ENCODE measurements at places on chromosomes 11 and 22.

DNA sequence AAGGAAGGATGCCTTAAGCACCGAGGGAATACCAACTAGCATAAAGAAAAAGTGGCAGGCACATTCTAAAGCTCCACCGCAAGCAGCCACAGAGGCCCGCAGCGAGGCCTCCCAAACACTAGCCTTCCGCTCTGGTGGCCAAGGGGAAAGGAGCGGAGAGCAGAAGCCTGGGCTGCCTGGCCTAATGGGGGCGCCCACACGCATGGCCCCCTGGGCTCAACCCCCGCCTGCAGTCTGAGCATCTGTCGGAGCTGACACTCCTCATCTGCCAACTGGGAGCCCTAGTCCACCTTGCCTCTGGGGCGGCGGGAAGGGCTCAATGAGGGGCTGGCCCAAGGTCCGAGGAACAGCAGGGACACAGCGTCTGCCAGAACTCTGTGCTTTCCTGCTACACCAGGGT is 50.1 kb upstream of the WNT11 start:
- DNase-seq: no peak

DNA sequence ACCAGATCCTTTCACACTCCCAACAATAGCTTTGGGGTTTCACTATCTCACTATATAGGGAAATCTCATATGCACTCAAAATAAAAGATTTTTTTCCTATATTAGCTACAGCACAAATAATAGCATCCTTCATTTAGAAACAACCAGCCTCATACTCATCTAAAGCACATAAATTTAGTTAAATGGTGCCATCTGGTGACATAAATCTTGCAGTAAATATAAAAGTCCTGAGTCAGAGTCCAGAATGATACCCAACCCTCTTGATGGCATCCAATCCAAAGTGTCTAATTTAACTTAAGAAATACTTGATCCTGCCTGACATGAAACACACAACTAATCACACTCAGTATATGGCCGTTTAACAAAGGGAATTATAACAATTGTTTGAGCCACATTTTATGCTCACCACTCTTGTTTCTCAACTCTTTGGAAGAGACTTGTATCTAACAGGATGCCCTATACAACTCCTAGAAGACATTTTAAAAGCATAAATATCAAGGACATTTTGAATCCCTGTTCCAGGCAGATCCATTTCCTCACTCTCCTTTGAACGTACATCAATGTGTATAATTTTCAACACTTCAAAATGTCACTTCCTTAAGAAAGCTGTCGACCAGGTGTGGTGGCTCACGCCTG is 36.2 kb downstream of the DLG2 start:
- no peak for DNase-seq

DNA sequence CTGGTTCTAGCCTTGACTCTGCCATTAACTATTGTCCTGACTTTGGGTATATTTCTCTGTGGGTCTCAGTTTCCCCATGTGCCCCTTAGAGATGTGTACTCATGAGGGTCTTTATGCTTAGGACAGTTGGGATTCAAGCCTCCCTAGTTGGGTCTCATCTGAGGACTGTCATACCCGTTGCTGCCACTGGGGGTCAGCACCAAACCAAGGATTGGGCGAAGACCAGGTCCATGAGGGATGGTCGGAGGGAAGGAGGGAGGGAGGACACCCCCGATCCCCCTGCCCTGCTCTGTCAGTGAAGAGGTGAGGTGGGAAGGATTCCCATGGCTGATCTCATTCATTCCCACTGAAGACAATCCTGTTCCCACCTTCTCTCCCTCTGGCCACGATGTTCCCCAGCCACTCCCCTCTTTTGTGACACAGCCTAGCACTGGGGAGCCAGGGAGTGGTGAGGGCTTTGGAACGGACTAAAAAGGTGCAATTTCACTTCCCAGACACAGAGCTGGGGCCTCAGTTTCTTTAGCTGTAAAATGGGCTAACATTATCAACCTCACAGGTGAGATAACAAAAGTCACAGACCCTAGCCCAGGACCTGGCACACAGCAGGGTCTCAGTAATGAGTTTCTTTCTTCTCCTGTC is 12.4 kb upstream of the KLHL35 start:
- peak; percentile 34 for DNase-seq

- no peak for DNase-seq
Measured at GRCh38 chr11:45185228-45185729, 38.8 kb downstream of the PRDM11 start.

DNA sequence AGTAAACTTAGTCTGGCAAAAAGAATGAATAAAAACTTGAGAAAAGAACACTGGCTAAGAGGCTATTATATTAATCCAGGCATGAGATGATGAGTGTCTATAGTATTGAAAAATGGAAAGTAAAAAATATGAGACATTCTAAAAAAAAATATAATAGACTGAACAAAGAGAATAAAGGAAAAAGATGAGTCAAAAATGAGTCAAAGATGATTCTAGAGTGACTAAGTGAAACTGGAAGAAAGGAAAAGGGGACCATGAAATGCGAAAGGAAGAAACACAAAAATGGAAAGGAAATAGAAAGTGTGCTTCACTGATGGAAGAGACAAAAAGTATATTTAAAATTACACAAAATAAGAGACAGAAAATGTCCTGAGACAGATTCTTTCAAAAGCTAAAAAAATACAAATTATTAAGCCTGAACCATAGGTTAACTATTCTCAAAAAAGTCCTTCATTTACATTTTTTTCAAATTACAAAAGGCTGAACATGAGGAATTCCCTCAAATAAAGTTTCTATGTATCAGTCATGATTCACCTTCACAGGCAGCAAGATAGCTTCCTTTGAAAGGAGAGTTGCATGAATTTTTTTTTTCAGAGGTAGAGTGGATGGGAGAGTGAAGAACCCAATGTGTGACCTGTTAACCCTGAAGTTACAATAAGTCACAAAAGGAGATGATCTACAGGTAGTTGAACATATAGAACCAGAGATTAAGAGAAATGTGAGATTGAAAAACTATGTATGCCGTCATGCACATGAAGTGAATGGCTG is 75.2 kb downstream of the EIF3M start:
- no peak for DNase-seq

DNA sequence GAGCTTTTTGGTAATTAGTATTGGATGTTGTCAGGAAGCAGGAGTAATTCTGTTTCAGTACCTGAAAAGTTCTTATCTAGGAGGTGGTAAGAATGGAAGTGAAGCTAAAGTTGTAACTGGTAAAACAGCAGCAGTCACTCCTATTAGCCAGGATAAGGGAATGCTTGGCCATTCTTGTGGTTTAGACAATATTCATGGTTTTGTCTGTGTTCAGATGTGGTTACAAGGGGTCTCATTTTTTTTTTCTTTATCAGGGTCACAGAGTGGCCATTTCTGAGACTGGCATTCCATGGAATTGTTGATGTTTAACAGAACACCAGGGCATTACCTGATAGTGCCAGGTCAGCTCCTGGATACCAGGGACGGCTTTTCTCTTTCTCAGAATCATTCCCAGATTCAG is 23.8 kb downstream of the TAF1D start:
- no peak for DNase-seq

DNA sequence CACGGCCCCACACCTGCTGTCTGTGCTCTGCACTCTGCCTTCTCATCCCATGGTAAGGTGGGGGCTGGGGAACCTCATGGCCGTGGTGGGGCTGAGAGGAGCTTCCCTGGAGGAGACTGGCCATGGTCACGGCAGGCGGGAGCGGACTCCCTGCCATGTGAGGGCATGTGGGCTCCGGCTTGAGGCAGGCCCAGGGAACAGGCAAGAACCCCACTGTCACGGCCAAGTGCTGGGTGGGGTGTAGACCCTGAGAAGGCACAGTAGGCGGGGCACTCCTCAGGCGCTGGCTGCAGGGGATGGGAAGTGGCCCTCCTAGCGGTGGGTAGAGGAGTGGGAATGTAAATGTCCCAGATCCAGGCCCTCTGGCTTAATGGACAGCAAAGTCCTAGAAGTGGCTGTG is 1262.7 kb downstream of the BRD1 start:
- no peak for DNase-seq

DNA sequence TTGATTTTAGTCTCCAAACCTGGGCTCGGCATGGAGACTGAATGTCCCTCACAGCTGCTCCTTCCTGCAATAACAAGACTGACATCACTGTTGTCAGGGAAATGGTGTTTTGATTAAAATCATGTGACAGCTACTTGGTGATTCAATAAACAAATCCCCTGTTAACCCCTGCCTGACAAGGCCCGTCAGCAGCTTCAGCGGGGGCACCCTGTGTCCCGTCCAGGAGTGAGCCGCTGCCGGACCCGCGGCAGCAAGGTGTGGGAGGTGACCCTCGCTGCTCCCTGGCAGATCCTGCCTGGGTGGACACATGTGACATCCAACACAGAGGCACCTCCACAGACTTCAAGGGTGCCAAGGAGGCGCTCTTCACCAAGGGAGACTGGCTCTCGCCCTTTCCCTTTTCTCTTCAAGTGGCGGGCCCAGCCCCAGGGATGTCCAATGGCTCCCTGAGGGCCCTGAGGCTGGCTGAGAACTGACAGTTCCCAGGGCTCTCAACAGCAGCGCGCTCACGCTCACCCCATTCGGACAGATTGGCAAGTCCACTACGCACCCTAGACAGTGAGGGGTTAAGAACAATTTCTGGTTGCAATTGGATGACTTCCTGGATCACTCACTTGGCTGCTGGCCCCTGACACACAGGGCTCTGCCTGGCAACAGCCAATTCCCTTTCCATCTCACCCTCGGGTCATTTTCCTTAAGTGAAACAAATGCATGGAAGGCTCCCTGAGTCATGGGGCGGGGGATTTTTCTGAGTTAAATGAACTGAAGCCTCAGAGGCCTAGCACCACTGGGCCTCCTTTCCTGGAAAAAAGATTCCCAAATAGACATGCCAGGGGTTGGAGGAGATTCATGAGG is 30.7 kb downstream of the PPP2R1B start:
- DNase-seq: peak; percentile 56

DNA sequence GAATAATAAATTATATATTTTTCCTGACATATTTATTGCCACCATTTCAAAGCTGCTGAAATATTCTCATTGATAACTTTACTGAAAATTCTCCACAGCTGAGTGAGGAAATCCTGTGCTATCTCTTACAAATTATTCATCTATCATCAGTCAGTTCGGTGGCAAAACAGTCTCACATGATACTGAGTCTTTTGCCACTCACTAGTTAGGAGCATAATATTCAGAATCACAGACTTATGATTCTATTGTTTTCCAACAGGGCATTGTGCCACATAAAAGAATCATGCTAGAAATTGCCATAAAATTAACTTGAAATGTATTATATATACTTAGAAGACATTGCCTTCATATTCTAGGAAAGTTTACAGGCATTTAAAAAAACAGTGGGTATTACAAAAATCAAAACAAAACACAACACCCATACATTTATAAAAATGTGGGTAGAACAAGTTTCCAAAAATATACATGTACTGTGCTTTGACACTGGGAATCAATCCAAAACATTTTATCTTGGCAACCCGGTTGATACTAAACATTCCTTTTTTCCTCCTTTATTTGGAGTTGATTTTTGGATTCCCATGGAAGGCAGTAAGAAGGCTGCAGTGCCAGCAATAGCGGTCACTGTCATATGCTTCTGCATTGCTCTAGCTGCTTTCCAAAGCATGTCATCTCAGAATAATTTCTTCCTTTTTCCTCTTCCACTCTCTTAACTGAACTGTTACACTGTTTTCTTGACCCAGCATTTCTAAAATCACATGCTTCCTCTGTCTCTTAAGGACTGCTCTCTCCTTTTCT is 42.5 kb downstream of the ATG16L2 start:
- no peak for DNase-seq

- DNase-seq: no peak
Measured at GRCh38 chr11:11400635-11401232, 47.7 kb upstream of the CSNK2A3 start.

- no peak for DNase-seq
Measured at GRCh38 chr11:46281371-46281831, 3.9 kb downstream of the CREB3L1 start.

DNA sequence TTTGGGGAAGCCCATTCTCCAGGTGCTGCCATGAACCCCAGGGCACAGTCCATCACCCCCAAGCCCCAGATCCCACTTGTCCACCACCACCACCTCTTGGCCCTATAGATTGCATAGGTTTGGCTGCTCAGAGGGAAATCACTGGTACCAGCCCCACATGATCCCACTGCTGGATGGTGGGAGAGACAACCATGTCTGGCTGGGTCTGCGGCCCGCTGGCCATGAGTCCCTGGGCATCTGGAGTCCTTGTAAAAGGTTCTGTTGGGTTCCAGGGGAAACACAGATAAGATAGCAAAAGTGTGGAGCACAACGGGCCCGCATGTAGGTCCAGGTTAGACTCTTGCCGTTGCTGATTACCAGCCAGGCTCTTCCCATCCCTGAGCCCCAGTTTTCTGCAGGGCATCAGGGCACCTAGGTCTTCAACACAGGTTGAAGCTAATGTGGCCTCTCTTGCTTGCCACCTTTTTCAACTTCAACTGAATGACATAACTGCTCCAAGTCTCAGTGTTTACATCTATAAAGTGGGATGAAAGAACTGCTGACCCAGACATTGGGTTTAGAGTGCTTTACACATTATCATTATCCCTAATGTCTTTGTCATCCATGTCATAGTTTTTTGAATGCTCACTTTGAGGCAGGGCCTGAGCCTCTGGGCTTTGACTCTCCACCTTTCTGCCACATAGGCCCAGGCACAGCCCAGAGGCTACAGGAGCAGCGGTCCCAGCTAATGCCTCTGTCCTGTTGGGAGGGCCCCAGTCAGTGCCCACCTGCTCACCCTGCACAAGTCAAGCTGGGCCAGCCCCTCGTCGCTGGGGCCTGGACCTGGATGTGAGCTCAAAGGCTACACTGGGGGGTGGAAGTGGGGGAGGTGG is 1.0 kb upstream of the TANGO2 start:
- no peak for DNase-seq

GRCh38 chr11:95937358-95937757 is 13.5 kb upstream of the MTMR2 start:
- DNase-seq: no peak

DNA sequence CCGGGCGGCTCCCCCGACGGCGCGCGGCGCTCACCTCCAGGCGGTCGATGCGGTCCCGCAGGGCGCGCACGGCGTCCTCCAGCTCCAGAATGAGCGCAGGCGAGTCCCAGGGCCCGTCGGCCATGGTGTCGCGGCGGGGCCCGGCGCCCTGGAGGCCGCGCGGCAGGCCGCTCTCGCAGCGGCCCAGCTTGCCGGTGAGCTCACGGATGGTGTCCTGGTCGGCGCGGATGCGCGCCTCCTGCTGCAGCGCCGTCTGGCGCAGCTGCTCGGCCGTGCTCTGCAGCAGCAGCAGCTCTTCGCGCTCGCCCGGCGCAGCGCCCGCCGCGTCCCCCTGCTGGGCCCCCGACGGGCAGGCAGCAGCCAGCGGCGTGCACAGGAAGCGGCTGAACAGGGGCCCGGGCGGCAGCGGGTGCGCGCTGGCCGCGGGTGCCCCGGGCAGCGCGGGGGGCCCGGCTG is 599 bp downstream of the NPTXR start:
- no peak for DNase-seq

DNA sequence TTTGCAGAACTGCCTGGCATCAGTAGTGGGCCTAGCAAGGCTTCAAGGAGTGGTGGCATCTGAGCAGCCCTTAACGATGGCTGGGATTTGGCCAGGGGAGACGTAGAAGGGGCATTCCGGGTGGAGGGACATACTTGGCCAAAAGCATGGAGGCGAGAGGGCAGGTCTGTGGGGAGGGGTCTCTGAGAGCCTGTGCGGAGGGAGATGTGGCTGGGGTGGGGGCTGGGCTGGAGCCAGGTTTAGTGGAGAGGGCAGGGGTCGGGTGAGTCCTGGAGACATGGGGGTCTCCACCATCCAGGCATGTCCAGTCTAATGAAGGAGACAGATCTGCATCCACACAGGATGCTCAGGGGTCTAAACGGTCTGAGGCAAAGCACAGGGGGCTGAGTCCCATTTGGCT is 34.4 kb upstream of the WNT11 start:
- DNase-seq: no peak
